ENCODE measurements at places on chromosomes 3 and 15.

DNA sequence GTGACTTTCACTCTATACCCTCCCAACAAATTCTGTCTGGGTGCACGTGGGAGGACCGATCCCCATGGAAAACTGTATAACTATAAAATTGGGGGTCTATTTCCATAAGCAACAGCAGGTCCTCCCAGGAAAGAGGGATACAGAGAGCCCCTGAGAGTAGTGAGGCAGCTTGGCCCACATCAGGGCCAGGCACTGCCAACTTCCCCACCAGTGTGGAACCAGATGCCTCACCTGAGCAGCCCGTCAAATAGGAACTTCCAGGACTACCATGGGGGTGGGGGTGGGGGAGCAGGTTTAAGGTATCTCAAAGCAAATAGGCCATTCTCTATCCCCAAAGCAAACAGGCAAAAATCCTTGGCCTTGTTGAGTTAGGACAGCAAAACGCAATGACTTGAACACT, 33.3 kb upstream of the DUSP7 start:
- no peak for DNase-seq

DNA sequence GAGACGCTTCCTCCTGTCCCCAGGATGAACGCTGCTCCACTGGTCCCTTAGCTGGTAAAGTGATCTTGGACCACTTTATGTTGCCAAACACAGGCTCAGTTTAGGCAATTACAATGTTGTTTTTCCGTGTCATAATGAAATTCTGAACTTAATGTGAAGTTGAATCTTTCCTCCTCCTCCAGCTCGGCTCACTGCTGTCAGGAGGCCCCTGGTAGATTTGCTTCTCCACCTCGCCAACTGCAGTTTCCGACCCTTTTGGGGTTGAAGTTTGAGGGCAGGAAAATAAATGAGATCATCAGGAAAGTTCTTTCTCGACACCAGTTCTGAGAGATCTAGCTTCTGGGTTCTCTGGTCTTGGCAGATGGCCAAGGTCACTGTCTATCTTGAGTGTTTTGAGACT, 27.8 kb downstream of the CFAP161 start:
- DNase-seq, result no peak

DNA sequence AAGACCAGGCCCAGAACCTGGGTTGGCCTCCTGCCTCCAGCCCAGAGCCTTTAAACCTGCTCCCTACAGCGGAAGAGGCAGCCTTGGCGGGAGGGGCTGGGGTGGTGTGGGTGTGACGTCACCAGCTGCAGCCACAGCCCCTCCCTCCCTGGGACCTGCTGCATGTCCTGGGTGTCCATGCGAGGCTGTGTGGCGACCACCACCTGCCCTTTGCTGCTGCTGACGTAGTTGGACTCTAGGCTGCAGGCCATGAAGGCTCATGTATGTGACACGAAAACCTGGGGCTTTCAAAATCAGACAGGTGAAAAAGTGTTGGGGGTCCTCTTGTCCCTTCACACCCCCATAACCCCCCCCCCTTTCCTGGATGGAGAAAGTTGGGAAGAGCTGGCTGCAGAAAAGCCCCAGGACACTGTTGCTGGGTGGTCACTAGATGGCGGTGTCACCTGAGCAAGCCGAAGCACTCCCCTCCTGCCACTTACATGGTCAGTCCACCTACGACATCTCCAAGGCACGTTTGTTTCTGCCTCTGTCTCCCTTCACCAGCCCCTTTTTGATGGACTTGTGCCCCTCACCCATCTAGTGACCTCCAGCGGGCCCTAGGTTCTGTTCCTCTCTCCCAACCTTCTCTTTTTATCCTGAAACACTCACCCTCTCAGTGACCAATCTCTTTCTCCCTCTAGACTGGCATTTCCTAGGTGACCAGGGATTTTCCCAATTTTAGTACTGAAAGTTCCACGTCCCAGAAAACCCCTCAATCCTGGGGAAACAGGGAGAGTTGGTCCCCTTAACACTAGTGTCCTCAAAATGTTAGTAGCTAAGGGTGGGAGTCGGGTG, 35.2 kb downstream of the SLC6A20 start:
- peak; percentile 75 for DNase-seq

DNA sequence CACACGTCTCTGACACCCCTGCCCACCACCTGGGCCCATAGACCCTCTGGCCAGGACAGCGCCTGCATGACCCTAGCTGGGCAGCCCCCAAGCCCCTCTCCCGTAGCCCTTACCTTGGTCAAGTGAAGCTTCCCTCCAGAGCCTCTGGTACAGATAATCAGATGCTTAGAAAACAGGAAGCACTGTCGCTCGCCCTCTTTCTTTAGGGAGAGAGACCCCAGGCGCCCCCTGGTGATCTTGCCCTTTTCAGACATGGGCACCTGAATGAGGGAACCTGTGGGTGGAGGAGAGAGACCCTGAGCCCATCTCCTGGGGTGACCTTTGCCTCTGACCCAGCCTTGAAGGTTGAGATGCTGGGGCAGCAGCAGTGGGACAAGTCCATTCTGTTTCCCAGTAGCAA, 65.4 kb downstream of the RASGRF1 start:
- DNase-seq, result no peak

GRCh38 chr3:184230603-184231528, 1.5 kb downstream of the VWA5B2 start:
- DNase-seq, result no peak

DNA sequence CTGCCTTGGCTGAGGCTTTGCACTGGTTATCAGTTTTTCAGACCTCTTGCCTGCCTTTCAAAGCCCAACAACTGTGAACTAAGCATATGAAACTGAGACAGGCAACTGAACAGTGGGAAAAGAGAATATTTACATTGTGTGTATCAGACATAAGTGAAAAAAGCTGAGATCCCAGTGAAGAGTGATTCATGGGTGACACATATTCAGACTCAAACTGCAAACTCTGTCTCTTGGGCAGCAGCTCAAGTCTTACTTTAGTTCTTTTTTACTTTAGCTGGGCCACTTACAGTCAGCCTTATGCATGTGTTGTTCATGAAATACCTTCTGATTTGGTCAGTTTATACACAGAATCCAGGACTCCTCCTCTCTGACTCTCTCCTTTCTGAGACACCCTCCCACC, 19.2 kb downstream of the SUCLG2 start:
- peak; percentile 94 for DNase-seq

GRCh38 chr3:23533996-23534395, 271.8 kb upstream of the UBE2E1 start:
- no peak for DNase-seq

DNA sequence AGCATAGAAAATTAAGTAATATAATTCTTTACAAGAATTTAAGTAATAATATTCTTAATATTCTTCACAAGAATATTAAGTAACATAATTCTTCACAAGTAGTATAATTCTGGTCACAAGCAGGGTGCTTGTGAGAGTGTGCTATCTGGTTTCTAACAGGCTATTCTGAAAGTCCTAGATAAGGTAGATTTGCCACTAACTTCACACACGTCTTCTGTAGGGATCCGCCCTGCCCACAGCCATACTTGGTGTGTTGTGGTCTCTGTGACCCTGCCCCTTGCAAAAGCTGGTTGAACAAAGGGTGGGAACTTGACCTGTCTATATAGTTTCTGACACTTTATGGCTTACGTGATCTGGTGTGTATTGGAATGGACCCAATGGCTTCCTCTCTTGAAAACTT, 253.4 kb upstream of the MDFIC2 start:
- no peak for DNase-seq

DNA sequence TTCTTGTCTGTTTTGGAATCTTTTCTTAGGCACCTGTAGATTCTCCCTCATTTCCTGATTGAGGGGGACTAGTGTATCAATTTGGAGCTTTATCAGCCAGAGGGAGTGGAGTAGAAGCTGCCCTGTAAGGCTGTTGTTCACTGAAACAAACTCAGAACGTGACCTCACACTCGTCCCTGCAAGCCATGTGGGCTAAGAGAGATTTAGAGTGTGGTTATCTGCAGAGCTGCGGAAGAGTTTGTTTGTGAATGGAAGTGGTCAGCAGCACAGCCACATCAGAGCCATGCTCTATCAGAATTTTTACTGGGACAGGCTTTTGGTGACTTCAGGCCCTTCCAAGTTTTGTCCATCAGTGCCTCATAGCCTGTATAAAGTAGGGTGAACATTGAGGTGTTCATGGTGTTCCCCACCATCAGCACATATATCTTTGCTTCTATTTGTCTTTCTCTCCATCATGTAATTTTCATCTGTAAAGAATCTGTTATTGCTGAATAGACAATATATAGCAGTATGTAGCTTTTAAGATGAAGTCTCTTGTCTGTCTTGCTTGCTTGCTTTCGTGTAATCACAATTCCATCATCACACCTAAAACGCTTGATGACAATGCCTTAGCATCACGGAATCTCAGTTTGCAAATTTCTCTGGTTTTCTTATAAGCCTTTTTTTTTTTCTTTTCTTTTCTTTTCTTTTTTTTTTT, 37.0 kb downstream of the LARS2 start:
- no peak for DNase-seq

- no peak for DNase-seq
Observed at GRCh38 chr3:115252679-115253078, 105.6 kb upstream of the ZBTB20 start.

DNA sequence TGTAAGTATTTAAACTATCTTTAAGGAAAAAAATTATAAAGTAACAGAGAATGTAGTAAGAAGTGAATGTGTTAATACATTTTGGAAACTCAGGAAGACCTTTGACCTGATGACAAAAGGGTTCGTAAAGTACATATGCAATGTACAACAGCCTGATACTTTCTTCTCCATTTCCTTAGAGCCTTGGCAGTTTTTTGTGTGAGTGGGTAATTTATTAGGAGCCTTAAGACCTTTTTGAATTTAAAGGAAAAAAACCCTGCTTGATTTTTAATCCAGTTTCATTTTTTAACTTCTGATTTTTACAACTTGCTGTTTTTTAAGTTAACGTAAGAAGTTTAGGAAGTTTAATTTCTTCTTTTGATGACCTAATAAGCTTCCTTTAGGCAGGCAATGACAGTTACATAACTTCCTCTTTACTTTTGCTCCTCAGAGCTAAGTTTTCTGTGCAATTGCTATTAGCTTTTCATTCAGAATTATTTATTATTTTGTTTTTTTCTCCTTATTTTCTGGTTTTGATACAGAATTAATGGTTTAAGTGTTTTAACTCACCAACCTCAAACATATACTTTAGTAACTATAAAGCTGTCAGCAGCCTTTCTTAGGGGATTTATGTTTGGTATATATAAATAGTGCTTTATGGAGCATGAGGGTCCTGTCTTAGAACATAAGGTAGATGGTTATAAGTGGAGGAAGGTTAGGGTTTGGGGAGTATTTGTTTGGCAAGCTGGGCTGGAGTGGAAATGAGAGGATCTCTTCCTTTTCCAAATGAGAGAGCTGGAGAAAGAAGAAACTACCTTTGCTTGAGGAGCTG, 35.2 kb downstream of the ARMC8 start:
- DNase-seq, result no peak

DNA sequence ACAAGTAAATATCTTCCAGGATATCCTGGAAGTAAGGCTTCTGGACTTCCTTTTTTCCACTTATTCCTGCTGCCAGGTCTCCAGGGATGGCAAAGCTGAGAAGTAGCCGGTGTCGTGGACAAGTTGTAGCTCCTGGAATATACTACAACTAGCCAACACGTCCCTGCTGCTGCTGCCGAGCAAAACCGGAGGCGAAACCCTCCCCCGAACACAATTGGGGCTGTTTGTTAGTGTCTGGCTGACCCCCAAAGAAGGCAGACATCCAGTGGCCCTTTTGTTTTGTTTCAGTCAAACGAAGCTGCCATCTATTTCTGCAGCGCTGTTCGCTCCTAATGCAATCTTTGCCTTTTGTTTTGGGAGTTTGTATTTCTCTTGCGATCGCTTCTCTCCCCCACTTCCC, 45.3 kb upstream of the EIF5A2 start:
- DNase-seq, result no peak
